ENCODE measurements at places on chromosomes 12 and 14. TPM values are rescaled to one million over a fixed set of nuclear protein-coding genes. Genes with fewer than 3 reads are reported as not detected.

The FOXN4 gene
- total RNA-seq: not detected

GRCh38 chr14:35403114-35403602, 1.4 kb downstream of the NFKBIA start:
- peak overlapping the region; percentile 69 for H3K4me3 ChIP-seq
- H3K4me1 ChIP-seq: no peaks in the 10 kb centered on the region
- peaks cover 24% of the 10 kb centered on the region for H3K36me3 ChIP-seq

DNA sequence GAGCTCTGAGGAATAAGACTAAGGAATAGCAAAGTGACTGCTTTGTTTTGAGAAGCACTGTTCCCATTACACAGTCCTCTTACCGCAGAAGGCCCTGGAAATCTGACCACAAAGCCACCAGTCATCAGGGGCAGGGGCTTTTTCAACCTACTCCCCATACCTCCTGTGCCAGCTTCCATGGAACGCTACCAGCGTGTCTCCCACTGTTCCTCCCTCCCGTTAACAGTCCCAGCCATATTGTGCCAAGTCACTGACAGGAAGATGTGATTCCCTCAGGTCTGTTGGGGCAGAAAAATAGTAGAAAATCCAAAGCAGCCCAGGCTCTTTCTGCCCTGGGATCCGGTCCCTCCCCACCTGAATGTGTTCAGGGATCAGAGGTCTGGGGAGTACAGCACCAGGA, 46.6 kb upstream of the VPS33A start:
- no peaks in the 10 kb centered on the region for H3K36me3 ChIP-seq
- no peaks in the 10 kb centered on the region for H3K27me3 ChIP-seq
- DNase-seq: no peak
- no peak overlapping the region for H3K27ac ChIP-seq

The HDAC7 gene
- 37.6 TPM for total RNA-seq

The BCL11B gene
- total RNA-seq: 3.9 TPM

DNA sequence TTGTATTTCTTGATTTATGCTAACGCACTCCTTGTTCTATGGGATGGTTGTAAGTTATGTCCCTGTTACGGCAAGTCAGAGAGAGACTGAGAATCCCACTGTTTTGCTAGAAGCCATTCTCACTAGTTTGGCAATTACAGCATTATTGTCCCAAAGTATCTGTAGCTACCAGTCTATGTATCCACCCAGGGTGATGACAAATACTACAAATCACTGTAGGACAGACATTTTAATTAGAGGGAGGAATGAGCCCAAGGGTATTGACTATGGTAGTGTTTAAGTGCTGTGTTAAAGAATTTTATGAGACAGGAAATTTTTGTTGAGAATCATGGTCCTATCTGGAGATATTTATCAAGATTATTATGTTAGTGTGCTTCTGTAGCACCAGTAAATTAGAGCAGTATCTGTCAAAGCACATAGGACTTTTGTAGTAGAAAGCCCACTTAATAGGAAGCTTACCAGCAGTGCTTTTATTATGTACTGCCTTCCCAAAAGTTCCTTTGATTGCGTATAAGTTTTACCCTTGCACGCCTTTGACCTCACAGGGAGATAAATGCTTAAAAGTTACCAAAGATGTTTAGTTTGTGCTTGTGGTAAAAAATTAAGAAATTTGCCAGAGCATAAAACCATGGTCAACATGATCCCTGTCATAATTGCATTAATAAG, 10.7 kb downstream of the PRKCH start:
- H3K36me3 ChIP-seq: no peaks in the 10 kb centered on the region
- no peak overlapping the region for H3K27ac ChIP-seq
- no peak for DNase-seq
- H3K4me3 ChIP-seq: no peak overlapping the region

The RPL10L gene
- not detected for total RNA-seq

The PPP4R4 gene
- 0.48 TPM for total RNA-seq

- no peak overlapping the region for H3K4me3 ChIP-seq
- H3K4me1 ChIP-seq: no peaks in the 10 kb centered on the region
- H3K36me3 ChIP-seq: no peaks in the 10 kb centered on the region
Observed at GRCh38 chr12:125983094-125983783, 918.0 kb downstream of the AACS start.

DNA sequence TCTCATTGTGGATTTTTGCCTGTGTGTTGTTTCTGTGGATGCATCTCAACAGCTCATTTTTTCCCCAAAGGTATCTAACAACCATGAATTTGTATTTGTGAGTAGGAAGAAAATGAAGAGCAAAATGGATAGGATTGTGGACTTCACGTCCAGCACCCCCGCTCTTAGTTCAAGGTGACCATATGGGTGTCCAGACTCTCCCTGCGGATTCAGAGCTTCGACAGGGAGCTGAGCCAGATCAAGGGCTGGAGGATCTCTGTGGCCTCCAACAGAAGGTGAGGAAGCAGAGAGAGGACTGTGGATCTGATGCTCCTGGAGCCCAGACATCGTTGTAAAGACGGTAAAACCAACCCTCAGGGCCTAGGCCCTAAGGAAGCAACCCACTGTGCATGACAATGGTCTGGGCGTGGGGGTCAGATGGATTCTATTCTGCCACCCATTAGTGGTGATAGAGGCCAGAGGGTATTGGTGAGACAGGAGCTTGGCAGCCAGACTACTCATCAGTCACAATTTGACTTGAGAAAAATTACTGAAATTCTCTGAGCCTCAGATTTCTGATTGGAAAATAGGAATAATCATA, 659.7 kb upstream of the TMEM132C start:
- H3K27ac ChIP-seq: no peak overlapping the region
- H3K36me3 ChIP-seq: no peaks in the 10 kb centered on the region
- no peak for DNase-seq
- no peaks in the 10 kb centered on the region for H3K27me3 ChIP-seq
- H3K4me3 ChIP-seq: no peak overlapping the region

The MYF5 gene
- total RNA-seq: not detected

GRCh38 chr14:68652433-68652690, 140.5 kb downstream of the ZFP36L1 start:
- DNase-seq: peak; percentile 14
- H3K36me3 ChIP-seq: no peaks in the 10 kb centered on the region
- peak overlapping the region; percentile 76 for H3K27ac ChIP-seq
- H3K4me1 ChIP-seq: peaks cover 22% of the 10 kb centered on the region
- no peaks in the 10 kb centered on the region for H3K27me3 ChIP-seq
- H3K4me3 ChIP-seq: no peak overlapping the region

The PLBD1 gene
- 12.1 TPM for total RNA-seq

DNA sequence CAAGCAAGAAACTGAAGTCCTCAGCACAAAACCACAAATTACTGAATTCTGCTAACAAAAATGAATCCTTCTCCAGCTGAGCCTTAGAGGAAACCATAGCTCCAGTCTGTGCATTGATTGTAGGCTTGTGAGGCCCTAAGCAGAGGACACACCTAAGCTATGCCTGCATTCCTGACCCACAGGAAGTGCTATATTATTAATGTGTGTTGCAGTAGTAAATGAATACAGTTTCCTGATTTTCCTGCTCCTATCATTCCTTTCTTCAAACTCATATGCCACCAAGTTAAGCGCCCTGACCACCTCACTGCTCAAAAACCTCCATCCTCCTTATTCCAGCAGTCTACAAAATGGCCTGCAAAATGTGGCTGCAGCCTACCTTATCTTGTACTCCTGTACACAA, 151.9 kb upstream of the ABCD2 start:
- no peaks in the 10 kb centered on the region for H3K36me3 ChIP-seq
- no peak overlapping the region for H3K27ac ChIP-seq
- H3K27me3 ChIP-seq: no peaks in the 10 kb centered on the region
- DNase-seq: no peak
- H3K4me1 ChIP-seq: no peaks in the 10 kb centered on the region

The TSPAN19 gene
- not detected for total RNA-seq

DNA sequence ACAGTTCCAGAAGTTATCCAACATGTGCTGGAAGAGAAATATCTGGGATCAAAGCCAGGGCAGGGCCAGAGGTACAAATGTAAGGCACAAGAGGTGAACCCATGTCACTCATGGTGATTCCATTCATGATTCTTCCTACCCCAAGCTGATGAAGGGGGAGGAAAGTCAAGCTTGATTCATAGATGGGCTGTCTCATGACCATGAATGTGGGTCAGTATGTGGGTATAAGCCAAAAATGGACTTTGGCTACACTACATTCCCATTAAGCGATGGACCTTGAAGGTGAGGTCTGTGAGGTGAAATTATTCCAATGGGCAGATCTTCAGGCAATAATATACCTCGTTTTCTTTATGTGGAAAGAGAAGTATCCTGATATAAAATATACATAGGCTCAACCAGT, 217.1 kb downstream of the BTG1 start:
- no peak for DNase-seq
- H3K36me3 ChIP-seq: no peaks in the 10 kb centered on the region
- H3K4me1 ChIP-seq: no peaks in the 10 kb centered on the region
- no peak overlapping the region for H3K27ac ChIP-seq

DNA sequence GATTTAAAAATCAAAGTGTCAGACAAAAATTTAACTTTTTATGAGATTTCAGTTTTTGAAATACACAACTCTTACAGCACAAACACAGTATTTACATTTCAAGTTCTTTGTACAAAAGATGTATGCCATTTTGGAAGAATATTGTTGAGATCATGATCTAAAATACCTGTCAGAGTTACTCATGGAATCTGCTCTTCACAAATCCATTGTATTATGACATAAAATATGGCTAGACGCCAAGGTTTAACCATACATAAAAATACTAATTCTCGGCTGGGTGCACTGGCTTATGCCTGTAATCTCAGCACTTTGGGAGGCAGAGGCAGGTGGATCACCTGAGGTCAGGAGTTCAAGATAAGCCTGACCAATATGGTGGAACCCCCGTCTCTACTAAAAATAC, 6.2 kb upstream of the SYCP3 start:
- no peak overlapping the region for H3K4me3 ChIP-seq
- H3K36me3 ChIP-seq: no peaks in the 10 kb centered on the region
- DNase-seq: no peak
- no peak overlapping the region for H3K27ac ChIP-seq

The ADAM20 gene
- 3.6 TPM for total RNA-seq

The OR11G2 gene
- not detected for total RNA-seq

DNA sequence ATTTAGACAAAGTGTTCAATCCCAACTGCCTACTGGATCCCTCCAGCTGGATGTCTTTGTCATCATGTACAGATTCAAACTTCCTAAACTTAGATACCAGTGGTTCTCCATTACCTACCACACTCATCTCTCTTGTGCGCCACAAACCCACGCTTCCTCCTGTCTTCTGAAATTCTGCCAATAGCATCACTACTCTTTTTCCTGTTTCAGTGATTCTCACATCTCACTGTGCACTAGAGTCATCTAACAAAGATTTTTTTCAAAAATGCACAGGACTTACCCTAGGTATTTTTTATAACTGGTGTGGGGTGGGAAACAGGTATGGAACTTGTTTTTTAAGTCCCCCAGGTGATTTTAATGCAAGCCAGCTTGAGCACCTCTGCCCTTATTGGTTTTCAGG, 5.9 kb downstream of the PSMB5 start:
- H3K27ac ChIP-seq: no peak overlapping the region
- no peaks in the 10 kb centered on the region for H3K36me3 ChIP-seq
- H3K4me3 ChIP-seq: no peak overlapping the region
- no peaks in the 10 kb centered on the region for H3K27me3 ChIP-seq
- no peak for DNase-seq

- H3K36me3 ChIP-seq: no peaks in the 10 kb centered on the region
- no peak overlapping the region for H3K4me3 ChIP-seq
- no peak for DNase-seq
- no peaks in the 10 kb centered on the region for H3K27me3 ChIP-seq
- H3K27ac ChIP-seq: no peak overlapping the region
Observed at GRCh38 chr12:63952995-63953394, 108.5 kb downstream of the SRGAP1 start.

DNA sequence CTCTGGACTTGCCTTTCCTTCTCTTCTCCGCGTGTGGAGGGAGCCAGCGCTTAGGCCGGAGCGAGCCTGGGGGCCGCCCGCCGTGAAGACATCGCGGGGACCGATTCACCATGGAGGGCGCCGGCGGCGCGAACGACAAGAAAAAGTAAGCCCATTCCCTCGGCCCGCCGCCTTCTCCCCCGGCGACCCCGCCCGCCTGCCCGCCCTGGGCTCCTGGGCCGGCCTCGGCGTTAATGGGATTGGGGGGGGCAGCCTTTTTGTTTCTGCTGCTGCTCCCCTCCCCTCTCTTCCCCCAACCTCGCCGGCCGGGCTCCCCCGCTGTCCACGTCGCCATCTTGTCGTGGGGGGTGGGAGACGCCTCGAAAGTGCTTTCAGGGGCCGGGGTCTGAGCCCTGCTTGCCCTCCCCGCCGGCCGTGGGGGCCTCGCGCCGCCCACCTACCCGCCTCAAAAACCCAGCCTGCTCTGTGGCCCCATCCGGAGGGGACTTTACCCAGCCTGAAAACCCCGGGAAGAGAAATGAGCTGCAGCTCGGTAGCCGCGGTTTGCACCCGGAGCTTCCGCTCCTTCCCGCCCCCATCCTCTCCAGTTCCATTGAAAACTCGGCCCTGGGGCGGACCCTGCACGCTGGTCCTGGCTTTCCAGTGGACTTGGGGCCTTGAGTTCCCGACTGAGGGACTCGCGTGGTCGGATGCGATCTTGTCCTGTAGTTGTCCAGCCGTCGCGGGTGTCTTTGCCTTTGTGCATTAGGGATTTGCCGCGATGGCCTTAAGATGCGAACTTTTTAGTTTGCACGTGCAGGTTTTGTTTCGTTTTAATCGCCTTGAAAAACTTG, 598 bp downstream of the HIF1A start:
- no peaks in the 10 kb centered on the region for H3K36me3 ChIP-seq
- H3K4me3 ChIP-seq: peak overlapping the region; percentile 96
- no peaks in the 10 kb centered on the region for H3K4me1 ChIP-seq
- peak; percentile 27 for DNase-seq
- H3K27ac ChIP-seq: peak overlapping the region; percentile 98

The KRT2 gene
- not detected for total RNA-seq

The TSPAN31 gene
- total RNA-seq: 73.1 TPM

DNA sequence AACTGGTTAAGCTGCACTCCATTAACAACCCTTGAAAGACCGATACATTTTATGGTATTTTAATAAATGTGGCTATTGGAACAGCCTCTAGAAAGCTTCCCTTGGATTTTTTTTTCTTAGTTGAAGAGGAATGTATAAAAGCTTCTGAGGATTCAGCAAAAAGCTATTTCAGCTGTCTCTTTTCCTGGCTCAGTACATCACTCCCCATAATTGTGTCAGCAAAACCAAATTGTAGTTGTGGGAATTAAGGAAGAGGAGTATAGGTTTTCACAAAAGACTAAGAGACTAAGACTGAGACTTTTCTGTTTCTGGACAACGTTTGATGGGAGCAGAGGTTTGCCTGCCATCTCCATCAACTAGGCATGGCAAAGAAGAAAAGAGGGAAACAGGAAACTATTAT, 106.5 kb downstream of the C12orf50 start:
- no peak overlapping the region for H3K4me3 ChIP-seq
- H3K27ac ChIP-seq: no peak overlapping the region
- no peak for DNase-seq
- no peaks in the 10 kb centered on the region for H3K4me1 ChIP-seq
- no peaks in the 10 kb centered on the region for H3K36me3 ChIP-seq
- H3K27me3 ChIP-seq: no peaks in the 10 kb centered on the region

- no peaks in the 10 kb centered on the region for H3K27me3 ChIP-seq
- H3K4me1 ChIP-seq: no peaks in the 10 kb centered on the region
- H3K4me3 ChIP-seq: no peak overlapping the region
- DNase-seq: no peak
Observed at GRCh38 chr12:79294590-79294989, 396.2 kb downstream of the PAWR start.

GRCh38 chr12:568486-568885, 94.8 kb downstream of the NINJ2 start:
- no peak overlapping the region for H3K27ac ChIP-seq
- H3K27me3 ChIP-seq: no peaks in the 10 kb centered on the region
- peaks cover 6% of the 10 kb centered on the region for H3K4me1 ChIP-seq
- no peak overlapping the region for H3K4me3 ChIP-seq

The CDCA3 gene
- total RNA-seq: 0.33 TPM

All from breast epithelium (tissue), 4 donors.